Keratinocyte (primary cell): ENCODE measurements at places on chromosomes 2 and 18.

DNA sequence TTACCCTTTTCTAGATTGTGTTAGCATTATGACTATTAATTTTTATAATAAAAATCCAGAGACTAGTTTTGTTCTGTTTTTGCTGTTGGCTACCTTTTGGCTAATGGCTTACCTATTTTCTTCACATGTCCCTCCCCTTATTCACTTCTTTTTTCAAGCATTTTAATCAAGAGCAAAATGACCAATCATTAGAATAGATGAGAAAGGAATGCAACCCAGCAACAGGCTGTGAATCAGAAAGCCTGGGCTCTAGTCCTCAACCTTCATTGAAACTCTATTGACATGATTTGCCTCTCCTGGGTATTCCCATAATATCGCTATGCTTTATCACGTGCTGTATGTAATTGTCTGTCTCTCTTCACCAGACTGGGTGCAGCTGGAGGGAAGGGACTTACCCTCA is 370.1 kb downstream of the IRS1 start:
- no peak for DNase-seq

DNA sequence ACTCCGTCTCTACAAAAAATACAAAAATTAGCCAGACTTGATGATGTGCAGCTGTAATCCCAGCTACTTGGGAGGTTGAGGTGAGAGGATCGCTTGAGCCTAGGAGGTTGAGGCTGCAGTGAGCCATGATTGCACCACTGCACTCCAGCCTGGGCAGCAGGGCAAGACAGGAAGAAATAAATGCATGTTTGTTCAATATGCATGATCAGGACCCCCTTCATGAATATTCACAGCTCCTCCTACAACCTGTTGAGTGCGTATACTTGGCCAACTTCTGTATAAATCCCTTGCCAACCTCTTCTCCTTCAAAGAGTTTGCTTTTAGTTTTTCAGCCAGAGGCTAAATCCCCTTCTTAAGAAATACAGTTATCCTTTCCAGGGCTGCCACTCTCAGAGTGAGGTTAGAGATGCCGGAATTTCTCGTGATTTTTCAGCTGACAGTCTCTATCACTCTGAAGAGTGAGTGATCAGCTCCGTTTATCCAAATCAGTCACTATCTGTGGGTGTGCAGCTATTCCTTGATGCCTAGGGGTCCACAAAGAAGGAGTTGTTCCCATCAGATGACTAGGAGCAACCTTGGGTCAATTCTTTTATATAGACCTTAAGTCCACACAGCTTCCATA is 39.2 kb downstream of the FAM161A start:
- no peak for DNase-seq

DNA sequence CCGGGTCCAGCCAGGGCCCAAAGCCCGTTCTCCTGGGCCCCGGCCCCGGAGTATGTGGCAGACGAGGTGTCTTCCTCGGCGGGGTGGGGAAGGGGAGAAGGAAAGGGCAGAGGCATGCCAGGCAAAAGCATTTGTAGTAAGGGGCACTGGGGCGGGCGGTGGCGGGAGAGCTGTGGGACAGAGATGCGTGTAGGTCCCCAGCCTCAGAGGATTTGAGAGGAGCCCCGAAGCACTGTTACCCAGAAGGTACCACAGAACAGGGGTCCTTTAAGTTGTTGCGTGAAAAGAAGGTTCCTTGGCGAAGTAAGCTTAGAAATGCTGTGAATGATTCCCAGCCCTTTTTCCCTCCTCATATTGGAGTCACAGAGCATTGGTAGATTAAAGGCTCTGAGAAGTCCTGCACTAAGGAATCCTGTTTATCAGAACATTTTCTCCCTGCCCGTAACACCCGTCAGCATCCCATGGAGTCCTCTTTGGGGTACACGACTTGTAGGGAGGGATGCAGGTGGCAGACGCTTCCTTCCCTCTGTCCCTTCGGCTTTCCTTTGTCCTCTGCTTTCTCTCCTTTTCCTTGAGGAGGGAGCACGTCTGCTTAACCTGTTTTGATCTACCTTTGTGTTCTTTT is 12.5 kb downstream of the GAREM2 start:
- DNase-seq: no peak

GRCh38 chr2:73516033-73516432 is 126.2 kb downstream of the NAT8 start:
- no peak for DNase-seq

DNA sequence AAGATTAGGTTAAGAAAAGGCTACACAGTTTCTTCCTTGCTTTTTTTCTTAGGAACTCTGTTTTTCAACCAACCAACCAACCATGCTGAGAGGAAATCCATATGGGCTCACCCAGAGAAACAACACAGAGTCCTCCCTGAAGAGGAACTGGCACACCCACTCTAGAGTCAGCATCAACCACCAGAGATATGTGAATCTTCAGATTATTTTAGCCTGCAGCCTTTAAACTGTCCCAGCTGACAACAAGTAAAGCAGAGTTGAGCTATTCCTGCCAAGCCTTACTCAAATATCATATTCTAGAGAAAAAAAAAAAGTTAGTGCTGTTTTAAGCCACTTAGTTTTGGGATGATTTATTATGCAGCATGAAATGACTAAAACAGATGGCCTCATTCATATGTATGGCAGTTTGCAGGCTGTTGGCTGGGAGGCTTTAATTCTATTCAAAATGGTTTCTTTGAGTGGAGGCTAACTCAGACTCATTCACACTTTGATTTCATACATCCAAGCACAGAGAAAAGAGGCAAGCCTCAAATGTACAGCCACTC is 1637.7 kb upstream of the LRRTM1 start:
- DNase-seq: no peak

- no peak for DNase-seq
Measured at GRCh38 chr2:235314371-235314930, 179.4 kb upstream of the AGAP1 start.

- no peak for DNase-seq
Measured at GRCh38 chr2:174183076-174183475, 65.3 kb downstream of the OLA1 start.

DNA sequence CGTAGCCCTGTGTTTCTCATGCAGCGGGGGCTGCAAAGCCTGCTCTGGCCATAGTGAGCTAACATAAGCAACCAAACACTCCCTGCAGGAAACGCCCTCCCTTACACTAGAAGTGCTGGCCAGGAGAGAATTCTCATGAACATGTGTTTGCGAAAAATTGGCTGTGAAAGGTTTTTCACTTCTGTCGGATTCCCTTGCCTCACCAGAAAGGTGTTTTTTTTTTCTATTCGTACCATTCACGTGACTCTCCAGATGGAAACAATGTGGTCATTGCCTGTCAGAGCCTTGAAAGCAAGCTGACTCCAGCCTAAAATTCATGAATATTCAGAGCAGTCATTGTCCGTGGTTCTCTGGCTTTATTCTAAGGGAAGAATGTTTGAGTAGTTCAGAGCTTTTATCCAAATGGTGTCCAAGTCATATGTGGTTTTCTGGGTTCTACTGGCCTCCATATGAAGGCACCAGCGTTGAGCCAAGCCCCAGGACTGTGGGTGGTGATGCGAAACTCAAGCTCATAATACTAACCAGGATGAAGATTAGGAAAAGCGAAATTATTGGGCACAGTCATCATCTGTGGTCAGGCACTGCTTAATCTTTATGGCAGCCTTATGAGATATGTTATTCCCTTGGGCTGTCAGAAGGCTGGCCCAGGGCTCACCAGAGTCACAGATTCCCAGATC is 236.4 kb downstream of the ALPK2 start:
- no peak for DNase-seq

DNA sequence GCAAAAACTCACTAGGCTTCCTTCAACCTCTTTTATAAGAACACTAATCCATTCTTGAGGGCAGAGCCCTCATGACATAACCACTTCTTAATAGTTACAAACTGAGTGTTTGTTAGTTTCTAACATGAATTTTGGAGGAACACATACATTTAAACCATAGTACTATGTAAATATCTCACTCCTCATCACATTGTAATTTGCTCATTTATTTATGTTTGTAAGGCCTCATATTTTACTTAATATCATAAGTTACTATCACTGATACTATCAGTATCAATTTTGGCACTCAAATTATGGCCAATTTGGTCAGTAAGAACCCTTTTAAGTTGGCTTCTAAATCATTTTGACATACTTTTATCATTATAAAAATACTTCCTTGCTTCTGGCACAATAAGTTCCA is 603.1 kb downstream of the ZEB2 start:
- no peak for DNase-seq

DNA sequence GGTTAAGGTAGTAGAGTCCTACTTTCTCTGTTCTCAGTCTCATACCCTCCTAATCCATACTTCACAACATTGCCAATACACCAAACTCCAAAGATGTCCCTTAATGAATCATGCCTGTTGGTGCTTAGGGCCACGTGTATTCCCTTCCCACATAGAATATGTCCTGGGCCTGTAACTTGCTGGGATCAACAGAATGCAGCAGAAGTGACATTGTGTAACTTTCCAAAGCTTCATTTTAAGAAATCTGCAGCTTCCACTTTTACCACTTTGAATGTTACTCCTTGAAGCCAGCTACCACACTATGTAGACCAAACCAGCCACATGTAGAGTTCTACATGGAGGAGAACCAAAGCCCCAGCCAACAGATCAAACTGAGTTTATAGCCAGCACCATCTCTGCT is 58.5 kb upstream of the ARHGAP15 start:
- no peak for DNase-seq

- DNase-seq: no peak
Measured at GRCh38 chr2:164593959-164594358, 27.3 kb downstream of the GRB14 start.

GRCh38 chr2:158240975-158241374 is 139.3 kb downstream of the UPP2 start:
- no peak for DNase-seq

GRCh38 chr2:22501851-22502250 is 883.1 kb upstream of the KLHL29 start:
- DNase-seq: no peak

DNA sequence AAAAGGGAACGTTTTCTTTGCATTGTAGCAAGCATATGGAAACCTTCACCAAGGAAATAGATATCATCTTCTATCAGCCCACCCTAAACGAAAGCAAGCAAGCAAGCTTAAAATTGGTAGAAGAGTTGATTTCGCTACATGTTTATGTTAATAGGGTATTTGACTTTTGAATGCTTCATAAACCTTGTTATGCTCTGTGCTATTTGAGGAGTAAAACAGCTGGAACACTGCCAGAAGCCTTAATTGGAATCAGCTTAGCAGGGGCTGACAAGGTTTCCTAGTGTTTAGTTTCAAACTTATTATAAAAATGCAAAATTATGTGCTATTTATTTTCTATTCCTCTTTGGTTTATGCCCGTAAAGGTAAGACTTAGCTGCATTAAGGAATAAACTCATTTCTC is 70.6 kb upstream of the LINC00305 start:
- no peak for DNase-seq

DNA sequence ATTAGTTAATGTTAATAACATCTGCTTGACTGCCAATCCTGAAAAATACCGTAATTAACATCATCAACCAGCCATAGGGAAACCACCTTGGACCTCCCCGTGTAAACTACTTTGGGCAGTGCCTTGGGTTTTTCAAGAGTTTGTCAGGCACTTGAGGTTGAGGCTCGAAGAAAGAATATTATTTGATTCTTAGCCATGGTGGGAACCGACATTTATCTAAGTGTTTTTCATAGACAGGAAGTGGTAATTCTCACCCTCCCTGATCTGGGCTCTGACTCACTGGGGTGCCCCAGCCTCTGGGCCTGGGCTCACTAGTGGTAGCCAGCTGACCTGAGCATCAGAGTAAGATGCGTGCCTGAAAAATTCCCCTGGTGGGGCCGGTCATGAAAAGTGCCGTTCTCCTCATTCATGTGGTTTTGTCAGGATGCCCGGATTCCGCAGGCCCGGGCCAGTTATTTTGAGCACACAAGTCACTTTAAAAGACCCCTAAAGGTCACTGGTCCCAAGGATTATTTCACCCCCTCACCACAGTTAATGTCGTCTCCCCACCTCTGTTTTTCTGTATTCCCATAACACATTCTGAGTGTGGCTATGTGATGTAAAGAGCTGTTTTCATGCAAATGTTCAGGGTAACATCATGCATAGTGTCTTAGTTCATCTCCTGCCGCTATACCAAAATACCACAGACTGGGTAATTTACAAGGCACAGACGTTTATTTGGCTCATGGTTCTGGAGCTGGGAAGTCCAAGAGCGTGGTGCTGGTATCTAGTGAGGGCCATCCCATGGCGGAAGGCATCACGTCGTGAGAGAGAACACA is 21.6 kb upstream of the SPATA3 start:
- no peak for DNase-seq

GRCh38 chr2:147660680-147661079 is 184.1 kb upstream of the ACVR2A start:
- DNase-seq: no peak

DNA sequence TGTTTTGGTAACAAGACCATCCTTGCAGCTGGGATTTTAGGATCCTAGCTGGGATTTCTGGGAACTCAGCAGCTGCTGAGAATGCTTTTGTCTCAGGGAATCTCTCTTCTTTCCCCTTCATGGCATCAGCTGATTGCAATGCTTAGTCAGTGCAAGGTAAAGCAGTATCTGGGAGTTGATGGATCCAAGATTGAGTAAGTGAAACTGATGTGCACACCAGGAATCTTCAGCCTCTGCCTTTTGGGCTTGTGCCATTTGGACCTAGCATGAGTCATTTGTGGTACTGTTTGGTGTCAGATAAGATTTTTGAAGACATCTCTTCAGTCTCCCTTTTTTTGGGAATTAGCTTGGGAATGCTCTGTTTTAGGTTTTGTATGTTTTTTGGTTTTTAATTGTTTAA is 363.3 kb upstream of the TFPI start:
- no peak for DNase-seq

DNA sequence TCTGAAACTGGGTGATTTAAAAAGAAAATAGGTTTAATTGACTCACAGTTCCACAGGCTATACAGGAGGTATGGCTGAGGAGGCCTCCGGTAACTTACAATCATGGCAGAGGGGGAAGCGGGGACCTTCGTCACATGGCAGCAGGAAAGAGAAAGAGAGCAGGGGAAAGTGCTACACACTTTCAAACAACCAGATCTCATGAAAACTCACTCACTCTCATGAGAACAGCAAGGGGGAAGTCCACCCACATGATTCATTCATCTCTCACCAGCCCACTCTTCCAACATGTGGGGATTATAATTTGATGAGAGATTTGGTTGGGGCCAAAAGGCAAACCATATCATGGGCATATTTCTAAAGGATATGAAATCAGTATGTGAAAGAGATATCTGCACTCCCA is 12.0 kb upstream of the ARHGAP15 start:
- no peak for DNase-seq

GRCh38 chr2:138432971-138433370 is 68.6 kb upstream of the SPOPL start:
- no peak for DNase-seq

GRCh38 chr2:122329278-122329677 is 573.8 kb downstream of the TSN start:
- DNase-seq: no peak

GRCh38 chr18:44996261-44996660 is 315.6 kb downstream of the SETBP1 start:
- no peak for DNase-seq

DNA sequence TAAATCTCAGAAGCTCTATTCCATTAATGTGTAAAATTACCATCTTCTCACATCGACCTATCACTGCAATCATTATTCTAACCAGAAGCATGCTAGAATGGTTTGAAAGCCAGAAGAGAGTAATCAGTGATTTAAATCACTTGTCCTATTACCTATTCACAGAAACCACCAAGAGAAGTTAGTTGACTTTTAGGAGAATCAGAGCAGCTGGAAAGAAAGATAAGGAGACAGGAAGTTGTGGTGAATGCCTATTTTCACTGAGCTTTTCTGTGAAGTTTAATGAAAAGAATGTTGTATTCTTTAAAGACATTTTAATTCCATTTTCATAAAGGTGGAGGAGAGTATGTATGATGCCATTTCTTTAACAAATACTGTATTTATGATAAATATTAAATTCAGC is 352.6 kb upstream of the CRIM1 start:
- DNase-seq: no peak

GRCh38 chr2:156396126-156396525 is 40.1 kb upstream of the GPD2 start:
- no peak for DNase-seq
